ENCODE measurements at places on chromosomes 7 and 10. TPM values are rescaled to one million over a fixed set of nuclear protein-coding genes. Genes with fewer than 3 reads are reported as not detected.

Gene OPN1SW
- not detected for total RNA-seq

Gene GAD2
- total RNA-seq, result not detected

Gene INSIG1
- 89.1 TPM for total RNA-seq

GRCh38 chr7:157989589-157989988 is 598.0 kb downstream of the PTPRN2 start:
- DNase-seq, result no peak

DNA sequence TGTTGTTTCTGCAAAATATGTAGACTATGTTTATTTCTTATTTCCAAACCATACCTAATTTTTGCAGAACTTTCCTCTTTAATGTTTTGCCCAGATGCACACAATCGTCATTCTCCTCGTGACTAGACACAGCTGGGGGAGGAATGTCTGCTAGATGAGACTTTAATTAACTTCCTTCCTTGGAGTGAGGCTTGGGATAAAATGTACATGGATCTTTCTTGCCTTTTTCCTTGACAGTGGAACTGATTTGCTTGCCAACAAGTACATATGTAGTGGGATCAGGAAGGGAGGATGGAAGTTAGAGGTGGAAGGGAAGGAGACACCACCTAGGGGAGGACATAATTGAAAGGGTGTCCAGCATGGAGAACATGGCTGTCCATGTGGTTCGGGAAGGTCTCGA is 172.5 kb downstream of the VTI1A start:
- DNase-seq, result no peak

GRCh38 chr10:8439040-8439439 is 384.6 kb downstream of the GATA3 start:
- DNase-seq, result no peak

DNA sequence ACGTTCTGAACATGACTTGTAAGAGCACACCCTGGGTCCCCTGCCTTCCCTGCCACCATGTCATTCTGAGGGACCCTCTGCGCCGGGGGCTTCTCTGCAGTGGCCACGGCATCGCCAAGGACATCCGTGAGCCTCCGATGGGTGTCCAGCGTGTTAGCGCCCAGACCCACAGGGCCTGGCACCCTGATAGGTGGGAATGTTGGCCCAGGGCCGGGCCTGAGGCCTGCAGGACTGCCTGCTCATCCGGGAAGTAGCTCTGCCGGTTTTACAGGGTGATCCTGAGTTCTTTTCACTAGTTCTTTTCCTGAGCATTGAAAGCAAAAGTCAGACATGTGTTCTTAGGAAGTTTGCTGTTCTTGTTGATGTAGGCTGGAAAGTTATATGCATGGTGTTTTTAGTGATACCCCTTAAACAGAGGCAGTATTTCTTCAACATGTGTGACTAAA is 54.5 kb downstream of the WDR37 start:
- DNase-seq, result no peak

Gene PRKG1
- not detected for total RNA-seq

DNA sequence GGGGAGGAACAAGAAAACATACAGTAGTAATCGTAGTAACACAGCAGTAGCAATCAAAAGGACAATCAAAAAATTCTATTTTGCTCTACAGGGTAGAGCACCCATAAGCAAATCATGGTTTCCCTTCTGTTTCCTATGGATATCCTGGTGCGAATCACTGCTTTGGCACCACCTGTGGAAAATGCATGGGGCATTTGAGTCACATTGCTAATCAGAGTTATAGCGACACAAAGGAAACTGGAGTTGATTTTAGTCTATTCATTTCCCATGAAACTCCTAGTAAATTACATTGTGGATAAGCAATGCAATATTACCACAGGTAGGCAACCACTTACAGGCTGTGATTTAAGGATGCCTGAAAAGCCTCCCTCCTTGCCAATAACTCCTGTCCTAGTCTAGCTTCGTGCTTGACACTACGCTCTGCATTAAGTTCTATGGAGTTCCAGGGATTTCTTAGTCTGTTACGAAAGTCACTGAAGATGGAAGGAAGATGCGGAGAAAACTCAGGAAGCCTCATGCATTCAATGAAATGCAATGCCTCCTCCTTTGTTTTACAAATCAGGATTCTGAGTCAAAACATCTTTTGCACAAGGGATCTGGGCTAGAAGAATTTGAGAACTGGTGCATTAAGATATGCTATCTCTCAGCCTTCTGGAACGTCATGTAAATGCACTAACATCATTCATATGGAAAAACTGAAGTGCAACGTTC is 188.4 kb downstream of the DGKI start:
- no peak for DNase-seq

DNA sequence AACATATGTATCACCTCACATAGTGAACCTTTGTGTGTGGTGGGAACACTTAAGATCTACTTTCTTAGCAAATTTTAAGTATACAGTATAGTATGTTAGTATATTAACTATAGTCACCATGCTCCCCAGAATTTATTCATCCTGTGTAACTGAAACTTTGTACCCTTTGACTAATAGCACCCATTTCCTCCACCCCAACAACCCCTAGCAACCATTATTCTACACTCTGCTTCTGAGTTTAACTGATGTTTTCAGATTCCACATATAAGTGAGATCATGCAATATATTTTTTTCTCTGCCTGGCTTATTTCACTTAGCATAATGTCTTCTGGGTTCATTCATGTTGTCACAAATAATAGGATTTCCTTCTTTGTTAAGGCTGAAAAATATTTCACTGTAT is 6.9 kb upstream of the VWDE start:
- DNase-seq, result no peak

- no peak for DNase-seq
Observed at GRCh38 chr10:74928742-74929191, 102.4 kb downstream of the KAT6B start.

DNA sequence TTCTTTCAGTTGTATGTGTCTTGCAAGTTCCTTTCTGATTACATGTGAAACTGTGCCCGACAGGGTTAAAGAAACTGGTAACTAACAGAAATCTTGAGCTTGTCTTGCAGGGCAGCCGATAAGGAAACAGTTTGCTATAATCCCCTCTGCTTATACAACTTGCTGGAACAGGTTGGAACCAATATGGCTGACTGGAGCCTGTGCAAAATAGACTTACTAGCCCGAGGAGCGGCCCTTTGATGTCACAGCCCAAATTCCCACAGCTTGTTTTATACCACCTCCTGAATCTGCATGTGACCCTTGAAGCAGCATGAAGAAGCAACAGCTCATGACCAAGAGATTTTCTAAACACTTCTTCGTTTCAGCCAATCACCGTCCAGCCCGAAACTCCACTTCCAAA is 3.3 kb upstream of the YKT6 start:
- no peak for DNase-seq

DNA sequence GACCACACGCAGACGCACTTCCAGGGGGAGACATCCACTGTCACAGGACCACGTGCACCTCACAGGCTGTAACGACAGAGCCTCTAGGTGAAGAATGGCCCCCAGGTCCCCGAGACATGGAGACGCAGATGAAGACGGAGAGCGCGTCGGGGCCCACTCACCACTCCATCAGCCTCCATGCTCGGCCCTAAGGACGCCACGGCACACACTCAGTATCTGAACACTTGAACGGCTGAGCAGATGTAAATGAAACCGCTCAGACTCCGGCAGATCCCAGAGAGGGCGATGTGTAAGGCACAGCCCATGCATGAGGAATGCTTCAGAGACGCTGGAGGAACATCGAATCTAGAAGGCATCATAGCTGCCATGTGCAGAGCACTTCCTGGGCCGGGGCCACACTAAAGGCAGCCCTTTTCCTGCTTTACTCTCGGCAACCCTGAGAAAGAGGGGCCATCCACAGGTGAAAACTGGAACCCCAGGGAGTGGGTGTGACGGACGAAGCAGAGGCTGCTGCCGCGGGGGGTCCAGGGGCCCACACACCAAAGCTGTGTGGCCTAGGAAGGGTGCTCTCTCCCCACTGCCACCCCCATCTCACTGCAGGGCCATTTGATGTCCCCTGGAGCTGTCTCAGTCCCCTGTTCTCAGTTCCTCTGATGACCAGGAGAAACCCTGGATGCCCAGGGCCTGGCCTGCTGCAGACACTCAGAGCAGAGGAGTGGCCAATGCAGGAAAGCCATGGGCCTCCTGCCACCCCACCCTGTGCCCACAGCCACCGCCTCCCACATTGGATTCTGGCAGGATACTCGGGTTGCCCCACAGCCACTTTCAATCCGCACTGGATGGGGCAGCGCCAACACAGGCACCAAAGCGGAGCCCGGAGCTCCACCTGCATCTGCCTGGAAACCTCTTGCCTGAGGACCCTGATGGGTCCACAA is 253.8 kb downstream of the MAD1L1 start:
- no peak for DNase-seq

Gene SYT15
- 1.0 TPM for total RNA-seq

DNA sequence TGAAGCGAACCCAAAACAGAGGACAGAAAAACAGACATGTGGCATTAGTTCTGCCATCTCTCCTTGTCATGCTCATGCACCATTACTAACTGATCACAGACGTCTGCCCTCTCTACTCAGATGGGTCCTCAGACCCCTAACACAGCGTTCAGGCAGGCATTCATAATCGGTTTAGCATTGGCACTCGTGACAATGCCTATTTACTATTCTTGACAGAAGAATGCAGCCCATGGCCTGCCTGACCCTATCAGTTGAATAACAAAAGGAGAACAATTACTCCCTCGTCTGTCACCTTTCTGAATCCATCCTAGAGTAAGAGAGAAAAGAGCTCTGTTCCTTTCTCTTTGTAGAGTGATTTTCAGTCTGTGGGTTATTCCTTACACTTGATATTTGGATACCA is 194.6 kb upstream of the PHYHIPL start:
- no peak for DNase-seq

Gene PRR15
- not detected for total RNA-seq

Gene COX19
- 16.8 TPM for total RNA-seq

Gene GPR15LG
- total RNA-seq, result not detected

All from activated CD8-positive, alpha-beta T cell treated with anti-CD3 and anti-CD28 coated beads, Interleukin-2, amount 10 ng/mL, durations not matched to agents 7 days and 5 days (primary cell).